ENCODE measurements at places on chromosomes 3 and 15.

DNA sequence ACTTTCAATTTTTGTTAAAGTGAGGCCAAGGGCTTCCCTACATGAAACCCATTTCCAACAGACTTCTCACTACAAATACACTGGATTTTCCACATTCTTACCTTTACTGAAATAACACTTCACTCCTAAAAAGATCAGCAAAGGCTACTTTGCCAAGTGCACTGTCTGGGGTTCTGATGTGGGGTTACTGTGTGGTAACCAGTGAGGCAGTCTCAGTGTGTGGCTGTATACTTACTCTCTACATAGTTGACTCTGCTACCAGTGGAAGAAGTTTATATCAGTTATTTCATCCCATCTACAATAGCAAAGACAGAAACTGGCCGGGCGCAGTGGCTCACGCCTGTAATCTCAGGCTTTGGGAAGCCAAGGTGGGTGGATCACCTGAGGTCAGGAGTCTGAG is 5.6 kb downstream of the WDR82 start:
- DNase-seq, result no peak

DNA sequence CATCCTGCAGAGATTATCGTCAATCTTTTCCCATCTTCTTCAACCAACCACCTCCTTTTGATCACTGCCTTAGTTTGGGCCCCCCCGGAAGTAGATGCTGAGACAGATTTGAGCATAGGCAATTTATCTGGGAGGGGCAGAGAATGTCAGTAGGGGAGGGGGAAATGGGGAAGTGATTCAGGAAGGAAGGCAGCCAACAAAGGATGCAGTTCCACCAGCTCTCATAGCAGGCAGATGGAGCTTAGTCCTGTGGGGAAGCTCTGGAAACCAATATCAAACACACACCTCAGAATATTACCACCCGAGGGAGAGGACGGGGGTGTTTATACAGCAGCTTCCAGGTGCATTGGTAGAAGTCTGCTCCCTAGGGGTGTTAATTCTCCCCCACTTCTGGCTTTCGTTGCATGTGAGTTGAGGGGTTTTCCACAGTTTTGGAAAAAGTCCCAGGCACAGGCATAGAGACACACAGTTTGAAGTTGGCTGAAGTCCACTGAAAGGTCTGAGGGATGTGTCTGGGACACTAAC is 91.5 kb upstream of the TNFAIP8L3 start:
- no peak for DNase-seq

- no peak for DNase-seq
Measured at GRCh38 chr3:57978316-57978715, 29.9 kb upstream of the FLNB start.

- no peak for DNase-seq
Measured at GRCh38 chr3:80152692-80153091, 384.9 kb upstream of the ROBO1 start.

DNA sequence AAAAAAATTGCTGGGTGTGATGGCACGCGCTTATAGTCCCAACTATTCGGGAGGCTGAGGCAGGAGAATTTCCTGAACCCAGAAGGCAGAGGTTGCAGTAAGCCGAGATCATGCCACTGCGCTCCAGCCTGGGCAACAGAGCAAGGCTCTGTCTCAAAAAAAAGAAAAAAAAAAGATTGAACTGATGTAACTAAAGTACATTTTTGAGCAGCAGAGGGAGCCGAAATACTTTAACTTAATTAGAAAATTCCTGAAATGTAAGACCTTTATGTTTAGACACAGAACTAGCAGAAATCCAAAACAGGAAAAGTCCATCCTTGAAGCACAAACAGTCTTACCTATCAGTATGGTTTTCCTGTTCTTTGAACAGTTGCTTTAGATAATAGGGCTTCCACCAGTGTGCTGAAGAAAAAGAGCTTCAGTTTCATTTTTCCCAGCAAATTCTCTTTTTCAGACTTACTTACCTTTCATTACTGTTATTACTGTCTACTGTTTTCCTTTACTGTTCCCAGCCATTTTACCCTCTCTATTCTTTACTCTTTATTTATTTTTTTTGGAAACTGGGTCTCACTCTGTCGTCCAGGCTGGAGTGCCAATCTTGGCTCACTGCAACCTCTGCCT is 33.4 kb upstream of the ZNF609 start:
- no peak for DNase-seq

- DNase-seq, result no peak
Measured at GRCh38 chr15:100041127-100041828, 300.5 kb downstream of the ADAMTS17 start.

GRCh38 chr3:64971602-64972001 is 283.8 kb upstream of the ADAMTS9 start:
- DNase-seq, result no peak

- no peak for DNase-seq
Measured at GRCh38 chr3:74920721-74921350, 306.4 kb upstream of the CNTN3 start.

Measured in stimulated activated CD4-positive, alpha-beta T cell treated with anti-CD3 and anti-CD28 coated beads, Interleukin-4, amount 100 ng/mL, for 4 hours (primary cell).